Stomach (tissue), 19 donors: ENCODE measurements at places on chromosomes 5 and 9. TPM values are rescaled to one million over a fixed set of nuclear protein-coding genes. Genes with fewer than 3 reads are reported as not detected.

GRCh38 chr9:89902450-89903140 is 297.8 kb downstream of the GADD45G start:
- no peaks in the 10 kb centered on the region for H3K27me3 ChIP-seq
- H3K27ac ChIP-seq, result no peak overlapping the region
- H3K4me1 ChIP-seq, result no peaks in the 10 kb centered on the region
- DNase-seq, result peak; percentile 77
- no peaks in the 10 kb centered on the region for H3K36me3 ChIP-seq

PLCXD3 gene
- 2.6 TPM for total RNA-seq

NMUR2 gene
- total RNA-seq, result not detected

GRCh38 chr5:145854651-145855258 is 18.1 kb downstream of the GRXCR2 start:
- no peak overlapping the region for H3K4me3 ChIP-seq
- H3K36me3 ChIP-seq, result no peaks in the 10 kb centered on the region
- H3K4me1 ChIP-seq, result peaks cover 5% of the 10 kb centered on the region
- peak overlapping the region; percentile 20 for H3K27ac ChIP-seq

- peak; percentile 88 for DNase-seq
- no peaks in the 10 kb centered on the region for H3K4me1 ChIP-seq
- H3K36me3 ChIP-seq, result no peaks in the 10 kb centered on the region
- H3K27ac ChIP-seq, result no peak overlapping the region
Observed at GRCh38 chr9:21110708-21111576, 30.7 kb downstream of the IFNW1 start.

- H3K36me3 ChIP-seq, result peaks cover 76% of the 10 kb centered on the region
- H3K4me1 ChIP-seq, result peaks cover 57% of the 10 kb centered on the region
- H3K27ac ChIP-seq, result no peak overlapping the region
- H3K27me3 ChIP-seq, result no peaks in the 10 kb centered on the region
- no peak for DNase-seq
Observed at GRCh38 chr9:92614123-92614510, 55.8 kb downstream of the IPPK start.

LRRC19 gene
- total RNA-seq, result not detected

GRCh38 chr5:132692632-132692967 is 18.8 kb downstream of the IL4 start:
- H3K27me3 ChIP-seq, result no peaks in the 10 kb centered on the region
- DNase-seq, result no peak
- H3K4me1 ChIP-seq, result no peaks in the 10 kb centered on the region
- no peak overlapping the region for H3K4me3 ChIP-seq

DNA sequence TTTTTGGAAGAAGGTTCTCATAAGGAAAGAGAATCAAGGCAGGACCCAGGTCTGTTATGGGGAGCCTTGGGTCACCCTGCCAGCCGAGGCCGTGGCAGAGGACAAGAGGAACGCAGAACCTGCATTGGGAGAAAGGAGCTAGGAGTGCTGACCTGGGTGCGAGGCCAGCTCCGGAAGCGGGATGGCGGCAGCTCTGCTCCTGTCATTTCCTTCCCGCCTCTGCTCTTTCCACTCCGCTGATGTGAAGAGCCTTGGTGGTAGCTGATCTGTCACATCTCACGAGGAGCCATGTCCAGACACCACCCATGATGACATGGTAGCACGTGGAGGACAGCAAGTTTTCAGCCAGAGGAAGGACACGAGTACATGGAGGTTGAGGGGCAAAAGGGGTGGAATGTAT is 109.5 kb upstream of the COL5A1 start:
- no peaks in the 10 kb centered on the region for H3K36me3 ChIP-seq
- H3K4me1 ChIP-seq, result no peaks in the 10 kb centered on the region
- H3K27ac ChIP-seq, result no peak overlapping the region

C9orf153 gene
- total RNA-seq, result 0.92 TPM

PCDHB12 gene
- total RNA-seq, result 1.2 TPM

GABRA1 gene
- 0.92 TPM for total RNA-seq

GRCh38 chr5:128927644-128928043 is 37.6 kb upstream of the SLC27A6 start:
- H3K4me3 ChIP-seq, result no peak overlapping the region
- no peaks in the 10 kb centered on the region for H3K36me3 ChIP-seq
- H3K4me1 ChIP-seq, result no peaks in the 10 kb centered on the region
- H3K27me3 ChIP-seq, result no peaks in the 10 kb centered on the region

HK3 gene
- not detected for total RNA-seq

DNA sequence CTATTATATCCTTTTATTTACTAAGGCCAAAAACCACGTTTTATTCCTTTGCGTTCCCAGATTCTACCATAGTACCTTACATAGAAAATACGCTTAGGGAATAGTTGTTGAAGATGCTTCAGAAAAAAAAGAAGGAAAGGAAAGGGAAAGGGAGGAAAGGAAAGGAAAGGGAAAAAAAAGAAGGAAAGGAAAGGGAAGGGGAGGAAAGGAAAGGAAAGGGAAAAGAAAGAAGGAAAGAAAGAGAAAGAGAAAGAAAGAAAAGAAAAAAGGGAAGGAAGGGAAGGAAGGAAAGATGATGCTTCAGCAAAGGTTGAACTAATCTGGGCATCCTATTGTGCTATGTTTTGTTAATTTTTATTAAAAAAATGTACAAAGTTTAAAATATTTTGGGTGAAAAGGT is 131.5 kb downstream of the GIN1 start:
- no peak overlapping the region for H3K27ac ChIP-seq
- H3K36me3 ChIP-seq, result no peaks in the 10 kb centered on the region
- no peaks in the 10 kb centered on the region for H3K27me3 ChIP-seq
- no peaks in the 10 kb centered on the region for H3K4me1 ChIP-seq
- no peak for DNase-seq

DNA sequence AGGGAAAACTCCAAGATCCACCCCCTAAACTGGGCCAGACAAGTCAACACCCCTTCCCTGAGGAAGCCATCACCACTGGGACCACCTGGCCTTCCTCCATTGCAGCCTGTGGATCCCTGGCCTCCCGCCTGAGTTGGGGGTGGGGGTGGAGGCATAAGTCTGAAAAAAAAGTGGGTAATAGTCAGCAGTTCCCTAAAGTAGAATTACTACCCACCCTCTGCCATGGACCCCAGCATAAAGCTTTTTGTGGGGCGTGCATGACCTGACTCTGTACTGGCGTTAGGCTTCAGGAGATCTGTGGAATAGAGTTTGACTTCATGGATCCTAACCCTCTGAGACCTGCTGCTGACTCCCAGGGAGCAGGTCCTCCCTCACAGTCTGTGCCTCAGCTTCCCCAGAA is 2.0 kb upstream of the CXXC5 start:
- no peak for DNase-seq
- no peak overlapping the region for H3K27ac ChIP-seq
- peaks cover 54% of the 10 kb centered on the region for H3K4me1 ChIP-seq
- H3K27me3 ChIP-seq, result no peaks in the 10 kb centered on the region
- H3K4me3 ChIP-seq, result no peak overlapping the region
- no peaks in the 10 kb centered on the region for H3K36me3 ChIP-seq

GRCh38 chr9:36023260-36024048 is 13.3 kb upstream of the RECK start:
- H3K27me3 ChIP-seq, result no peaks in the 10 kb centered on the region
- H3K27ac ChIP-seq, result no peak overlapping the region
- H3K4me3 ChIP-seq, result no peak overlapping the region
- peak; percentile 70 for DNase-seq

- no peak overlapping the region for H3K27ac ChIP-seq
- H3K4me1 ChIP-seq, result no peaks in the 10 kb centered on the region
- H3K36me3 ChIP-seq, result no peaks in the 10 kb centered on the region
- H3K4me3 ChIP-seq, result no peak overlapping the region
- DNase-seq, result no peak
- no peaks in the 10 kb centered on the region for H3K27me3 ChIP-seq
Observed at GRCh38 chr9:962023-962422, 14.4 kb upstream of the DMRT3 start.

DOCK2 gene
- total RNA-seq, result 3.2 TPM

- no peak overlapping the region for H3K27ac ChIP-seq
- no peak for DNase-seq
- H3K4me3 ChIP-seq, result no peak overlapping the region
- H3K4me1 ChIP-seq, result no peaks in the 10 kb centered on the region
- H3K27me3 ChIP-seq, result no peaks in the 10 kb centered on the region
Observed at GRCh38 chr5:3002230-3002629, 250.8 kb upstream of the IRX2 start.

DNA sequence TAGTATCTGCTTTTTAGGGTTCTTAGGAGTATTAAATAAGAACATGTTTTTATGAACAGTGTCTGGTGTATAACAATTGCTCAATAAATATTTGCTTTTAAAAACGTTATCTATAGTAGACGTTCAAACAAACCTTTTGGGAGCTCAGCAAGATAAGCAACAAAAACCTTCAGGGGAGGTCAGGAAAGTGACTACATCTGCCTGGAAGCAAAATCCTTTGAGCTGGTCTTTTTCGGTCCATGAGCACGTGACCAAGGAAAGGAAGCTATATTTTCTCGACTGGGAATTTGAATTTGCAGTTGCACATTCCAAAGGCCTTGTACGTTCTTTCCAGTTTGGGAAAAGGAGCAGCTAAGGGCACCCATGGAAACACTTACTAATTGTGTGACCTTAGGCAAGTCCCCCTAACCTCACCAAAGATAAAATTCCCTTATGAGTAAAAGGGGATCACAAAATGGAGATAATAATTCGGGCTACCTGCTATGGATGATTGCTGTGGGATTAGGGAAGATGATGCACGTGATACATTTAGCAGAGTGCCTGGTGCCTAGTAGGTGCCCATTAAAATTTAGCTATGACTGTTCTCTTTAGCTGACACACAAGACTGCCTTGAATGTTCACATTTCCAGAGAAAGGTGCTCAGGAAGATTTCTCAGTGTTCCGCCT is 45.4 kb downstream of the PTTG1 start:
- no peaks in the 10 kb centered on the region for H3K36me3 ChIP-seq
- H3K27ac ChIP-seq, result no peak overlapping the region
- H3K27me3 ChIP-seq, result no peaks in the 10 kb centered on the region
- H3K4me1 ChIP-seq, result peaks cover 62% of the 10 kb centered on the region
- peak; percentile 37 for DNase-seq
- peak overlapping the region; percentile 50 for H3K4me3 ChIP-seq

ANKHD1 gene
- total RNA-seq, result 175 TPM

- no peak overlapping the region for H3K4me3 ChIP-seq
- DNase-seq, result no peak
- no peaks in the 10 kb centered on the region for H3K36me3 ChIP-seq
- no peaks in the 10 kb centered on the region for H3K4me1 ChIP-seq
- no peak overlapping the region for H3K27ac ChIP-seq
Observed at GRCh38 chr5:179509239-179509638, 41.1 kb upstream of the RUFY1 start.

GRCh38 chr5:172862165-172862801 is 28.2 kb downstream of the ERGIC1 start:
- no peaks in the 10 kb centered on the region for H3K36me3 ChIP-seq
- H3K4me1 ChIP-seq, result peaks cover 61% of the 10 kb centered on the region
- DNase-seq, result no peak
- no peaks in the 10 kb centered on the region for H3K27me3 ChIP-seq

GCNT1 gene
- 13.0 TPM for total RNA-seq

RAB3C gene
- 2.2 TPM for total RNA-seq

- no peak for DNase-seq
- H3K36me3 ChIP-seq, result no peaks in the 10 kb centered on the region
- peaks cover 38% of the 10 kb centered on the region for H3K4me1 ChIP-seq
- H3K27me3 ChIP-seq, result peaks cover 64% of the 10 kb centered on the region
Observed at GRCh38 chr5:161547406-161547737, 847 bp upstream of the GABRB2 start.

DNA sequence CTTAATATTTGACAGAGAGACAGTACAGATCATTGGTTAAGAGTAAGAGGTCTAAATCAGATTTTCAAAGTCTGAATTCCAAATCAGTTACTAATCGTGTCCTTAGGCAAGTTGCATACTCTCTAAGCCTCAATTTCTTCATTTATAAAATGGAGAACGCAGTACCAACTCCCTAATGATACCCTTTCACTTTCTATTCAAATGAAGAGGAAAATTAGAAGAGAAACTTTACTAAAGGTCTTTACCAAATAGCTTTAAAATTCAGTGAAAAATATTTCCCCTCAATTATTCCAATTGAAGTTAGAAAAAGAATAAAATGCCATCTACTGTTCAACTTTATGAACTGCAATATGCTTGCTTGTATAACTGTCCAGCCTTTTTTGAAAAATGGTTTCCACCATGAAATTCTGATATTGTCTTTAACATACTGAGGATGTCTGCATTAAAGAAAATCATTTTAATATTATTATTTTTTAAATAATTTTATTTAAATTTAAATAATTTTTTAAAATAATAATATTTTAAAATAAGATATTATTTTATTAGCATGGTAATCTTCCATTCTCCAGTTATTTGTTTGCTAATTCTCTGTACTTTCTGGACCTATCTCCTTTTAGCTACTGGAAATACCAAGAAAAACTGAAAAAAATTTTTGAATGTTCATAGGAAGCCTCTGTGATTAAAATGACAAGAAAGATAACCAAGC is 36.0 kb downstream of the POC5 start:
- peaks cover 33% of the 10 kb centered on the region for H3K36me3 ChIP-seq
- H3K27me3 ChIP-seq, result no peaks in the 10 kb centered on the region
- H3K4me3 ChIP-seq, result no peak overlapping the region
- no peaks in the 10 kb centered on the region for H3K4me1 ChIP-seq

DNA sequence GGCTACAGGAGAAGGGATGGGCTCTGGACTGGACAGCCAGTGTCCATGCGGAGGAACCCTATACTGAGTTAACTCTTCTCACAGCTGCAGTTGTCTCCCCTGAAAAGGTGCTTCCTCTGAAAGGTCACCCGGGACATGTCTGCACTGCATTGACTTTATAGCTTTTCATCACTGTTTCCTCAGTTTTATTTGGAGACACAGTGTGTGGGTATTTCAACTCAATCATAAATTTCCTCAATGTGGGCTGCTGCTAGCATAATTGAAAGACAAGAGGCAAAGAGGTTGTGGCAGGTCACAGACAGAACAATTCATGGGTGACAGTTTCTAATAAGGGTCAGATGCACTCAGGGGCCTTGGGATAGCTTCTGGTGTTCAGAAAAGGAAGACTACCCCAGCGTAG is 336.8 kb downstream of the KDM4C start:
- no peaks in the 10 kb centered on the region for H3K27me3 ChIP-seq
- no peaks in the 10 kb centered on the region for H3K36me3 ChIP-seq
- no peak overlapping the region for H3K4me3 ChIP-seq
- H3K27ac ChIP-seq, result no peak overlapping the region

GRCh38 chr9:123457583-123457982 is 101.6 kb downstream of the CRB2 start:
- no peaks in the 10 kb centered on the region for H3K36me3 ChIP-seq
- H3K4me1 ChIP-seq, result no peaks in the 10 kb centered on the region
- no peak overlapping the region for H3K4me3 ChIP-seq
- DNase-seq, result no peak
- H3K27me3 ChIP-seq, result no peaks in the 10 kb centered on the region
- H3K27ac ChIP-seq, result no peak overlapping the region
